Fibroblast of pulmonary artery (primary cell): ENCODE measurements at places on chromosomes 2 and 18.

GRCh38 chr2:110124939-110125691, 9.5 kb upstream of the MALL start:
- peak; percentile 61 for DNase-seq

GRCh38 chr18:61589053-61589723, 256.0 kb downstream of the CDH20 start:
- DNase-seq, result no peak

GRCh38 chr2:119024152-119024551, 82.2 kb downstream of the MARCO start:
- no peak for DNase-seq

DNA sequence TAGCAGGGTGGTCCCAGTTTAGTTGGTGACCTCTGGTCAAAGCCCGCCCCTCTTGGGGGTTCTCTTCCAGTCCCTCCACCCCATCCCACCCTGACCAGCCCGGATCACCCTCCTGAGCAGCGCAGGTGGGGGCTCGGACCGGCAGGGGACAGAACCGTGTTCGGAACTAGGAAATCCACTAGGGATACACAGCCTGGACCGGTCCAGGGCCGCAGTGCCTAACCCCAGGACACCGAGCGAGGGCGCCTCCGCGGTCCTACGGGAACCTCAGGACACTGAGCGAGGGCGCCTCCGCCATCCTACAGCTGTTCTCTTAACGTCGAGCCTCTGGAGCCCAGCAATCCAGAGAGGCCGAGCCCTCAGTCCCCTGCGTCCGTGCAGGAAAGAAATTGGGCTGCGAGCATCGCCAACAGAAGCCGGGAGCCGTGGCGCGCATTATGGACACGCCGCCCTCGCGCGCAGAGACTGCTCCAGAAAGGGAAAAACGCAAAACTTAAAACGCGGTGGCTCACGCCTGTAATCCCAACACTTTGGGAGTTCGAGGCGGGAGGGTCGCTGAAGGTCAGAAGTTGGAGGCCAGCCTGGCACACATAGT, 8.5 kb downstream of the RAX start:
- no peak for DNase-seq

- no peak for DNase-seq
Observed at GRCh38 chr2:240598311-240598911, 11.9 kb downstream of the CAPN10 start.

GRCh38 chr2:235640926-235641723, 147.3 kb downstream of the AGAP1 start:
- peak; percentile 43 for DNase-seq

GRCh38 chr2:212973347-212973746, 178.1 kb downstream of the IKZF2 start:
- DNase-seq, result no peak

DNA sequence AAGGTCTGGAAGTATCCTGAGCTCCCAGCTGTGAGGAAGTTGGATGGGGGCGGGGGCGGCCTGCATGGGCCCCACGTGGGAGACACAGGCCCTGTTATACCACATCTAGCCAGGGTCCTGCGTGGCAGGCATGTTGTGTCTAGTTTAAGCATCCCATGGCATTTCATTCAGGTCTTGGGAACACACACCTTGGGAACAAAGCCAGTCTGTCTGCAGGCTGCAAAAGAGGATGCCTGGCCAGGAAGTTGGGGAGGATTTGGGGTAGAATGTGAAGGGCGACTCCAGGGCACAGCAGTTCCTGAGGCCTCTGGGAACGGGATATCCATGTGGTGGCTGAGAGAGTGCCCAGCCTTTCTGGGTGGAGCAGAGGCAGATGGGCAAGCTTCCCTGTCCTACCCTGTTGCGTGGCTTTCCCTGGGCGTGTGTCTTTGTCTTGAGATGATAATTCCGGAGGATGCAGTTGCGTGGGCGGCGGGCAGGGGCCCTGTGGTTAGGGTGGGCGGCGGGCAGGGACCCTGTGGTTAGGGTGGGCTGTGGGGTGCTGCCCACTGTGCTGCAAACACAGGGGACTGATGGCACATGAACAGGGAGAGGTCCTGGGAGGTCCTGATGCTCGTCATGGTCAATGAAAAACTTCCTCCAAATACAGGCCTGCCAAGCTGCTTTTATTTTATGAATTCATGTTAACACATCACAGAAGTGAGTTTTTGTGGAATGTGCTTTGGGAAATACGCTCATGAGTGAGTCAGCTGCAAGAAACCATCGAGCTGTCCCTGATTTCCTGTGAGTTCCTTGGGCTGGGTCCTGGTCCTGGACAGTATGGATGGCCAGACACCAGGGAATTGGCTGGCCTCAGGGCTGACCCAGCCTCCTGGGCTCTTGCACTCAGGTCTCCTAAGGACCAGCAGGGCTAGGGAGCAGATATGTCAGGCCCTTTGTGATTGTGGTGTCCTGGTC, 90.0 kb upstream of the HS6ST1 start:
- DNase-seq, result peak; percentile 82

DNA sequence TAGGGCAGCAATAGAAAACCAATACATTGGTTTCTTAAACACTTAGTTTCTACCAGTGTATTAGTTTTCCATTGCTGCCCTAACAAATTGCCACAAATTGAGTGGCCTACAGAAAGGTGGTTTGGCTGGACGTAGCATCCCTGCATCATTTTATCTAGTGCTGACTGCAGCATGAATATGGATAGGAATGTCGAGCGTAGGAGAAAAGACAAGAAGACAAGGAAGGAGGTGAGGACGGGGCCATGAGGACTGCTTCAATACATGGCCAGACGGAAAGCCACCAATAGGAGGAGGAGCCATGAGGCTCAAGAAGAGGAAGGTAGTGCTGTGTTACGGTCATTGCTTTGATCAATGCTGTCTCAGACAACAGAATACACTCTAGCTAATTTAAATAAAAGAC, 154.5 kb upstream of the NDUFV2 start:
- no peak for DNase-seq

DNA sequence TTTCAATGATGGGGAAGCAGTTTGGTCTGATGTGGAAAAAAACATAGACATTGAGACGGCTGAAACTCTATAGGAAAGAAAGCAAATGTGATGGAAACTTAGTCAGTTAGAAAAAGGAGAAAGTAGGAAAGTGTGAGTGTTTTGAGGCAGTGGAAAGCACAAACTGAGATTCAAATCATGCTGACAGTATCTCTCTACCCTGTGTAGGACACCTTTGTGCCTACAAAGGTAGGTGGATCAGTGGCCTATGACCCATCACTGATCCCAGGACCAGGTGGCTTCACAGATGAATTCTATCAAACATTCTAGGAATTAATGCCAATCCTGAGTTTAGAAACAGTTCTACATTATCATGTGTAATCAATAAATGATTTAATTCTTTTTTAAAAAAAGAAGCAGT, 57.1 kb downstream of the CD226 start:
- DNase-seq, result no peak

DNA sequence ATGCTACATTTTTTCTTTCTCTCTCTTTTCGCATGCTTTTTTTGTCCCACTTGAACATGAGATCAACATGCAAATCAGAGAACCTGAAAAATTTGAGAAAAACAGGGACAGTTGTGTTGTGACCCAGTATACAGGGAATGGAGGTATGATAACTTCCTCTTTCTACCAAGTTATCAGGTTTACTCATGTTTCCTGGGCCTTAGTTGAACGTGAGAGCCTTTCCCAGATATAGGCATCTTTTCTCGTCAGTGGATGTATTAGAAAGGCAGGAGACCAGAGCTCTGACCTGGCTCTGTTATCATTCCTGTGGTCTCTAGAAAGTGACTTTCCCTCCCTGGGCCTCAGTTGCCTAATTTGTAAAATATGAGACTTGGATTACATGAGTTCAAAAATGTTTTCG, 30.1 kb upstream of the FAM117B start:
- no peak for DNase-seq

GRCh38 chr2:158746488-158746887, 48.6 kb upstream of the DAPL1 start:
- DNase-seq, result no peak

DNA sequence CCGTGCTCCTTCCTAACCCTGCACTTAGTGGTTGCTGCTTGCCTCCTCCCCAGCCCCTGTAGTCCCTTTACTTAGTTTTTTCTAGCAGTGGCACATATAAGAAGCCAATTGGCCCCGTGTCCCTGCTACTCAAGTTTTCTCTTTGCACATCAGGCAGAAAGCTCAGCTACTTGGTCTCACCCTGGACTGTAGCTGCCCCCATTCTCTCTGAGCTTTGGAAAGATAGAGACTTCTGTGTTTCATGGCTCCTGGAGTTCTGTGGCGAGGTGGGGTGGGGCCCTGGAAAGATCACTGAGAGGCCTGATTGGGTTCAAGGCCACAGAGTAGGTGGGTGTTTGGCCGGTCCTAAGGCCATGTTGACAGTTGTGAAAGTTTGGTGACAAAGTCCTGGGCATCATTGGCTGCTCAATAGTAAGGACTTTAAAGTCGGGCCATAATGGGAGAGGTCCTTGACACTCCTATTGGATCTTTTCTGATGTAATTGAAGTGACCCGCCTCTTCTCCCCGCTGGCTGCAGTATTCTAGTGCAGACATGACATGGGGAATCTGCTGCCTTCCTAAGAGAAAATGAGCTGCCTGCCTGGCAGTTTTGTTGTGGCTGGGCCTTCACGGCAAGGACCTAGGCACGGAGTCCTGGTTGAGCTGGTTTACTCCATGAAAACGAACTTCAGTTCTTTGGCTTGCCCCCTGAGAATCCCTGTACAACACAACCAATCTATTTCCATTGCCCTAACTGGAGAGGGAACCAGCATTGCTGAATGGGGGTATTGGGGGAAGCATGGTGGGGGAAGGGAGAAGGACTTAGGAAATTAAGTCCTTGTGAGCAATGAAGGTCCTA, 26.2 kb upstream of the CYP27A1 start:
- DNase-seq, result no peak

DNA sequence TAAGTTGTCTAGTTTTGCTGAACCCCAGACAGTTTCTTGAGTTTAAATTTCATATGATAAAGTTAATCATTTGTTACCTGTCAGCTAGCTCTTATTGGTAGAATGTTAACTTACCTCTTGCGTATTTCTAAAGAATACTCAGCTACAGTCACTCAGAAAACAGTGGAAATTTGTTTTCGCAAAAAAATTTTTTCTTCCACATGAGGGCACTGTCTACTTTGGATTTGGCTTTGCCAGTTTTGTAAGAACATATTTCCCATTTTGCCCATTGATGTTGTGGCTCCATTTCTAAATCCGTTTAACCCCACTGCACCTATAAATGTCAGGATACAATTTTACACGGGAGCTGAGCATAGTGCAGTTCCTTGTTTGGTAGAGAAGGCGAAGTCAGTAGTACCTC, 19.1 kb upstream of the GCFC2 start:
- peak; percentile 26 for DNase-seq

DNA sequence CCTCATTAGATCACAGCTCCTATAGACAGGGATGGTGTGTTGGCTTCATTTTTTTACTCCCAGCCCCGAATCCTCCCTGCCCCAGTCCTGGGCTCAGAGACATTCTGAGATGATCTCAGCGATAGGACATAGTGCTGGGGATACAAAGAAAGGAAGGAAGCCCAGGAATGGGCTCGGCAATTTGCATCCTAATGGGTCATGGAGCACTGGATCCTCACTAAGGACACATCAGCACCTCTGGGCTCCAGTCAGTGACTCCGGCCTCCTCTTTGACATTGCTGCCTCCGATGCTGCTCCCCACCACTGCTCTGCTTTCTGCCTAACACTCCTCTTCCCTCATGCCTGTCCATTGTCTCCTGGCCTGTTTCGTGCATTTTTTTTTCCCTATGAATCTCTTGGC, 489.1 kb downstream of the STK39 start:
- no peak for DNase-seq

DNA sequence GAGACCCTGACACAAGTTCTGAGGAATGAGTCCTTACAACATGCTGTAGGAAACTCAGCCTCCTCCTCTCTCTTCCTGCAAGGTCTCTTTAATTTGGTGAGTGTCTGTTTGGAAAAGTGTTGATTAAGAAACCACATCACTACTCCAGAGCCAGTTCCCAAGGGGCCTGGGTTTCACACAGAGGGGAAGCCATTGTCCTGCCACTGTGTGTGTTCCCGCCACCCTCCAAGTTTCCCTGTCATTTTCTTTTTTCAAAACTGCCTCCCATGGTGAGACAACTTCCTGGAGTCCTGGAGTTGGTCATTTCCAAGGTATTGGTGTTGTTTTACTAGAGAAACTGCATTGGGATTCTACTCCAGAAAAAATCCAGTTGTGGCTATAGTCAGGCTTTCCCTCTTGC, 232.0 kb upstream of the PARD3B start:
- no peak for DNase-seq

DNA sequence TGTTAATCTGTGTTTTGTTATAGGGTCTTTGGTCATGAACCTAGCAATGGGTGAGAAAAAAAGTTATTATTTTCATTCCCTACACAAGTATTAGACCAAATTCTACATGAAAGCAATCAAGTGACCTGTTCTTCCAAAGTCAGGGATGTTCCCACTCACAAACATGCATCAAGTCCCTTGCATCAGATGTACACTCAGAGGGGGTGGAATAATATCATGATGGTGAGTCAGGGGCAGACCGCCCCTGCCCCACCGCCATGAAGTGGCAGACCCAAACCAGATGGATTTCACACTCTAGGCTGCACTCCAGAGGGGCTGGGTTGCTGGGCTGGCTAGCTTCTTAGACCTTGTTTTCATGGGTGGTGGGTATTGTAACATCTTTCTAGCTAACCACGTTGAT, 91.4 kb downstream of the ACAA2 start:
- DNase-seq, result no peak

DNA sequence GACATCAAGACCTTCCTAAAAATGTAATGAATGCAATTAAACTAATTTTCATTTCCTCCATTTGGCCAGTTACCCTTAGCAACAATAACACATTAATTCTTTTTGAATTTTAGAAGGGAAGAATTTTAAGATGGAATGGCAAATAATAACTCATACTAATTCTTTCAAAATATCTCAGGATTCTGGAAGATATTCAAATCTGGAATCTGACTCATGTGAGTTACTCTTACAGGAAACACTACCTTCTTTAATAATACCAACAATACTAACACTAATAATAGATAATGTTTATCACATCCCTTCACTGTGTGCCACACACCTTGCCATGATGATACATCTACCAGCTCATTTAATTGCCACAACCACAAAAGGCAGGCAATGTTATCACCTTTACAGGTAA, 46.4 kb downstream of the ZNF521 start:
- DNase-seq, result peak; percentile 23

GRCh38 chr2:784753-785152, 107.5 kb upstream of the TMEM18 start:
- DNase-seq, result no peak

DNA sequence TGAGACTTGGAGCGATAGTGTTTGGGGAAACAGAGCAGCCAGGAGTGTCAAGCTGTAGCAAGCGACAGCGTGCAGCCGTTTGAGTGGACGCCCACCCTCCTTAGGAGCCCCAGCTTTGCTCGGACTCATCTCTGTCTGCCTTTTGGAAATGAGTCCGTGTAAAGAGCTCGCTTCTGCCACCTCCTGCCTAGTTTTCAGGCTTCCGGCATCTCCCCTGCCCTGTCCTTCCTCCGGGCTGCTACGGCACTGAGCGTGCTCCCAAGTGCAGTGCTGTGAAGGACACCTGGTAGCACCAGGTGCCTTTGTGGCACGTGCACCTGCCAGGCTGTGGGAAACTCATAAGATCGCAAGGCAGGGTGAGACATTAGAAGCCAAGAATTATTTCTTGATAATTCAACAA, 117.1 kb downstream of the RNF144A start:
- peak; percentile 25 for DNase-seq

GRCh38 chr18:75823471-75823870, 396.0 kb upstream of the SMIM21 start:
- no peak for DNase-seq
